ENCODE measurements at places on chromosomes 11 and 22.

DNA sequence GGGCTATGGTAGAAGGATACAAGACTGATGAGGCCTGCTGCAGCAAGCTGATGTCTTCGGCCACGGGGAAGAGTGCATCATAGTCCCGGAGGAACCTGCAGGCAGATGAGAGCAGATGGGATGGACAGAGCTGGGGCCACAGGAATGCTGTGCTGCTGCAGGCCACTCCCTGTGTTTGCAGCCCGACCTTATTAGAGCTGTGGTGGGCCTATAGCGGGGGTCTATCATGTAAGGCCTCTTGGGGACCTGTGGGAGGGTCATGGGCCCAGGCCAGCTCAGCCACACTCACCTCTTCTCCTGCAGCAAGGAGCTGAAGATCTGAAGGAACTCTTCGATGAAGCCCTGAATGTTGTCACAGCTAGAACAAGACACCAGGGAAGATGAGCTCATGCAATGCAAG, 31.9 kb downstream of the ASCC2 start:
- DNase-seq: no peak

DNA sequence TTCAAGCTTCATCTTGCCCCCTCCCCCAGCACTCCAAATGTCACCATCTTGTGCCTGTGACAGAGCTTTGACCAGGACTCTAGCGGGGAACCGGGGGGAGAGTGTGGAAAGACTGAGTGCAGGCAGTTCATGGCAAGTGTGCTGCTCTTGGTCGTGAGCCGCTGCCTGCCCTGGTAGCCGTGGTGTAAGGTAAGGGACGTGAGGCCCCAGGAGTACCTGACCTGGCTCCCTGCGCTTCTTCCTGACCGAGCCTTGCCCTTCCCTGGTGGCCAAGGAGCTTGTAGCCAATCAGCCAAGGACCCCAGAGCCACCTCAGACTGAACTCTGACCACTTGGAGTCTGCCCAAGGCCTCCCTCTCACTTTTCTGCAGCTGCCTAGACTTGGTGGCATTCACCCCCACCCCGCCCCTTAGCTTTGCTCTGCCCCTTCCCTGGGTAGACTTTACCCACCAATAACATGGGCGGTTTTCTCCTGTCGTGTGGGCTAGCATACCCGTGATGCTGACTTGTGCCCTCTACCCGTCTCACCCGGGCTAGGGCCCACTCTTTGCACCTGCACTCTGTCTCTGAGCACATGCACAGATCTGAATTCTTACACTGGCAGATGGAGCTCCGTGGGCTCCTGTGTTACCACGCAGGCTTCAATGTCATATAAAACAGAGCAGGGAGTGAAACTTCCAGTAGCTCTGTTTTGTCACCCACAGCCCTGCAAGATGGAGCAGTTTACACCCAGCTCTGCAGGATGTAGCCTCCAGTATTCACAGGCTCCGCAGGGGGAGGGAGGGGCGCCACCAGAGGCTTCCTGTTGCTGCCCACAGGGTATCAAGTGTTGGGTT, 1.5 kb downstream of the DGKZ start:
- peak; percentile 57 for DNase-seq

DNA sequence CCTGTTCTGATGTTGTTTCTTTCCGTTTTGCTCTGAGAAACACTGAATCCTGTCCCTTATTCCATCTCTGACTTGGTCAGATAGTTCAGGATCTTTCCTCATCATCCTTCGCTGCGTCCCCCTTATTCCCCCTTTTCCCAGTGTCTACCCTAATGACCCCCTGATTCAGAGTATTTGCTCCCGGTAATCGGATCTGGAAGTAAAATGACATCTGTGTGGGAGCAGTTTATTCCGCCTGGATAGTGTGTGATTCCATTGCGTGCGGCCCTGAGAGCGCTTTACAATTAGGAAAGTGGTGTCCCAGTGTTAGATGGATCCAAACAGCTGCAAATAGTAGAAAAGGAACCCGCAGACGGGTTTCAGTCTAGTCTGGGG, 606 bp downstream of the DRG1 start:
- no peak for DNase-seq

- peak; percentile 8 for DNase-seq
These were observed 267.2 kb upstream of the SYN3 start for GRCh38 chr22:33325232-33326004.

DNA sequence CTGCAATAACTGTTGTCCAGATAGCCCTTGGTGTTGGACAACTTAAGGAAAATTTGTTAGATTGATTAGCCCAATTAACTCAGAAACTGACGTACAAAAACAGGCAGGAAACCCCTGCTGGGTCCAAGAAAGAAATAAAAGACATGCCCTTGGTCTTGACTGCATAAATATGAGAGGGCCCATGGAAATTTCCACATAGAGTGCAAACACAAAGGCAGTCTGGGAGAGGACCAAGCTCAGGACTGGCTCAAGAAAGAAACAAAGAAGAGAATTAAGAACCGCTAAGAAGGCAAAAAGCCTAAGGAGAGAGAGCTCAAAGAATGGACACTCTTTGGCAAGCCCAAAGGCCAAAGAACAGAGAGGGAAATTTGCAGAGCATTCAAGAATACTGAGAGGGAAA, 1243.9 kb downstream of the LRRC4C start:
- DNase-seq: no peak

DNA sequence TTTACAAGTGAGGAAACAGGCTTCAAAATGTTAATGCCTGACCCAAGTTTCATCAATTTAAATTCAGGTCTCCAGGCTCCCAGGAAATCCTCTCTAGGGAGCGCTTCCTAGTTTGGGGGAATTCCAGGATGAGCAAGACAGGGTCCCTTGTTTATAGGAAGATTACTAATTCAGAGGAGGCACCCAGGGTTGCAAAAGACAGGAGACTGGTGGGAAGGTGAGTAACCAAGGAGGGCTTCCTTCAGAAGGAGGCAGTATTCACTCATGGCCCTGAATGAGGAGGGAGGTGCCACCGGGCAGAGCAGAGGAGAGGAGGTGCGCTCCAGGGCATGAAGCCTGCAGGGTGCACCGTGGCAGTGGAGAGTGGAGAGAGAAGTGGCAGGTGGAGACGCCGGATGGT, 1.6 kb downstream of the TMEM132A start:
- DNase-seq: no peak

DNA sequence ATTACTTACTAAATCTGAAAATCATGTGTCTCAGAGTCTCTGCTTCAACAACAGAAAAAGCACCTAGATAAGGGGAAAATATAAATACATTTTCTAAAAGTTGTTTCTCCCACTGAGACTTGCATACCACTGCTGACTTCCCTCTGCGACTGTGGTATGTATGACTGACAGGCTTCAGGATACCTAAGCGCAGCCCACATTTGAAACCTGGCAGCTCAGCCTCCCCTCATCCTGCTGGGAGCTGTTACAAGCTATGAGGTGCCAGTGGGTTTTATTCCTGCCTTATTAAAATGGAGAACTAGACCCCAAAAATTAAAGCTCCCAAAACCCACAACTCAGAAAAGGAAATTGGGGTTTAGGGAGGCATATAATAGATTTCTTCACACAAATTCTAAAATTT, 133.6 kb downstream of the RAB38 start:
- DNase-seq: no peak

- no peak for DNase-seq
These were observed 59.2 kb downstream of the MED15 start for GRCh38 chr22:20566420-20567260.

GRCh38 chr11:64136765-64137441, 29.0 kb downstream of the MACROD1 start:
- no peak for DNase-seq

GRCh38 chr22:31295831-31296657, 3.8 kb upstream of the PIK3IP1 start:
- DNase-seq: no peak

GRCh38 chr11:113557926-113558325, 82.7 kb upstream of the DRD2 start:
- DNase-seq: no peak

DNA sequence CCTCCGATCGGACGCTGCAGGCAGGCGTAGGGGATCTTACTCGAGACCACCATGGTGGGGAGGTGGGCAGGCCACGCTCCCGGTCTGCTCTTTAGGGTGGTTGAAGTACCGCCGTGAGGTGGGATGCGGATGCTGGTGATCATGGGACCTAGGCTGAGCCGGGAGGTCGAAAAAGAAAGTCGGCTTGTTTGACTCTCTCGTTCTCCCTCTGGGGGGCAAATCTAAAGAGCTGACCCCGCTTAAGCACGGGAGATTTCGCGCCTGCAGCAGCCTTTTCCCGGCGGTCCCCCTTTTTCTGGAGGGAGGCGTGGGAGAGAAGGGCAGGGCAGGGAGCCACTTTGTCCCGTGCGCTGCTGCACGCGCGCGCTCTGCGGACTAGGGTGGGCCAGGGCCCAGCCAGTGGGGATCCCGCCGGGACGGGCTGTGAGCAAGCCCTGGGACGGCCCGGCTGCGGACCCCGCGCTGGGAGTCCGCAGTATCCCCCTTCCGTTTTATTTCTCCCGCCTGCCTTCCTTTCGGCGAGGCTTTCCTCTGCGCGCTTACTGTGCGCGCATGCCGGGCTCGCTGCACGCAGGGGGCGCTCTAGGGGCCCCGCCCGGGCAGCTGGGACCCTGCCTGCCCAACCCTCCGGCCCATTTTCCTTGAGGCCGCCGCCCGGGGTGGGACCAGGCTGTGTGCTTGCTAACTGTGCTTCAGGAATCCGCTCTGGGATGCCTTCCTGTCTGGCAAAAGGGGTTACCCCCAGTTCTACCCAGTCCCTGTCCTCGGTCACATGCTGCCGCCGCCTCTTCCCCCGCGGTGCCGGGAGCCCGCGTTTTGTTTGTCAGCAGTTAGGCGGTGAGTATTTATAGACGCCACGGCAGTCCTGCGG, 81.0 kb downstream of the PRR5L start:
- DNase-seq: peak; percentile 89
